NCI-H524 treated with DMSO at 0.1 percent for 48 hours (cell line): ENCODE measurements at places on chromosomes 2 and 18.

- DNase-seq = no peak
Measured at GRCh38 chr2:1052771-1053191, 102.1 kb downstream of the SNTG2 start.

GRCh38 chr2:216012830-216013079, 596 bp downstream of the MREG start:
- DNase-seq = no peak

GRCh38 chr2:127535422-127535901, at the start of gene MYO7B:
Gene MYO7B, plus strand, starts transcription at chr2:127535683. Its CDS starts 24,040 bp downstream, at chr2:127559723.
- DNase-seq = no peak

DNA sequence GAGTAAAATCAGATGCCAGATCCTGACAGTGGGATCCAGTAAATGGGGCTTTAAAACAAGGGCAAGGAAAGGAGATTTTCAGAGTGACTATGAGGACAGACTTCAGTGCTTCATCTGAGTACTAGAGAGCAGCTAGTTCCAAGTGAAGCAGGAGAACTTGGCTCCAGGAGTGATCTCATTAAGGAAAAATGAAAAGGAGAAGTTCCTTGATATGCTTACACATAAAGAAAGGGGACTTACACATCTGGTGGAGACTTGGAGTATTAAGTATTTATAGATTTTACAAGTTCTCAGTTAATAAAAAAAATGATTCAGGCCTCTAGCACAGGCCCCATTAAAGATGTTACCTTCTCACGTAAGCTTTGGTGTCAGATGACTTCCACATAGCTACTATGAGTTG, 105.8 kb downstream of the ICOS start:
- no peak for DNase-seq

DNA sequence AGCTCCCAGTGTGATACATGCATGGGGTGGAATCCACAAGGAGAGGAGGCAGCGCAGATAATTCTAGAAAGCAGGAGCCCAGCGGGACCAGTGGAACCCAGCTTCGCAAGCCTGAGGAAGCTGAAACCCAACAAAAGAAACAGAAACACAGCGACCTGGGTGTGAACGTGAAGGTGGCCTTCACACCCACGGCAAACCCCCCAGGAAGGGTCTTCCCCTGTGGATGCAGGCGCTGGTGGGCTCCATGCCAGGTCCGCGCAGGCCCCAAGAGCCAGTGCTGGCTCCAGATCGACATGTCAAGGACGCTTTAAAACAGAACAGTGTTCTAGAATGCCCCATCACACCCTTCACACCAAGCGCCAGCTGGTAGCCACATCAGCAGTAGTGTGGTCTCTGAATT, 22.1 kb downstream of the KIF1A start:
- no peak for DNase-seq

GRCh38 chr2:3739313-3739712, 35.9 kb downstream of the DCDC2C start:
- no peak for DNase-seq

- DNase-seq = no peak
Measured at GRCh38 chr2:16760426-16760825, 94.8 kb upstream of the CYRIA start.

DNA sequence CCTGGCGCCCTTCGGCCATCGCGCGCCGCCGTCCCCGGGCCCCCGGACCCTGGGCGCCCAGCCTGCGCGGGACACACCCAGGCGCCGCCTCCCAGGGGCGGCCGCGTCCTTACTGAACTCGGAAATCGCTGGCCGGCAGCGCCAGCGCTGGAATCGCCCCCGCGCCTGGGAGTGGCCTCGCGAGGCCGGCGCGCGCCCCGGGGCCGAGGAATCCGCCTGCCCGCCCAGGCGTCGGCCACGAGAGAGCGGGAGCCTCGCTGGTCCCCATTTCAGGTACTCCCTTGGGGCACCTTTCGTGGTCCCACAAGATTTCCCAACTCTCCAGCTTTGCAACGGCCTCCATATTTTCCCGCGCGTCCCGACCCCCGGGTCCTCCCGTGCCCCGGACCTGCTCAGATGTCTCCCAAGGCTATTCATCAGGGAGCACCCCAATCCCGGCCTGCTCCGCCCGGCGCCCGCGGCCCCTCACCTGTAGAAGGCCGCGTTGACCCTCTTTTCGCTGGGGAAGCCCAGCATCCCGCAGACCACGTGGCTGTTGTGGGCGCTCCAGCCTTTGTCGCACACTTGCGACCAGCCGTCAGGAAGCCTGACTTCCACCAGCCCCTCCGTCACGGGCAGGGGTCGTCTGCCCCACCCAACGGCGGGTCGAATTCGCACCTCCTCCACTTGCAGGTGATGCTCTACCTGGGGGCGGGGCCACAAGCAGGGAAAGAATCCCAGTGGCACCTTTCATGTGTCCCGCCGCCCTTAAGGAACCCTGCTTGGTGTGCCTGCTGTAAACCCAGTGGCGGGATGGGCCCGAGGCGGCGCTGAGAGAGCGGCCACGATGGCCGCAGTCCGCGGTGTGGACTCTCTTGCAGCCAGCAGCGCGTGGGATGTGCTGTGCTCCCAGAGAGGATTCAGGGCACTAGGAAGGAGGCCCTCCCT, 4.6 kb downstream of the LOXL3 start:
- no peak for DNase-seq

GRCh38 chr2:10253596-10254372, 48.9 kb upstream of the HPCAL1 start:
- DNase-seq = no peak

- no peak for DNase-seq
Measured at GRCh38 chr18:42758852-42759251, 356.6 kb downstream of the RIT2 start.

DNA sequence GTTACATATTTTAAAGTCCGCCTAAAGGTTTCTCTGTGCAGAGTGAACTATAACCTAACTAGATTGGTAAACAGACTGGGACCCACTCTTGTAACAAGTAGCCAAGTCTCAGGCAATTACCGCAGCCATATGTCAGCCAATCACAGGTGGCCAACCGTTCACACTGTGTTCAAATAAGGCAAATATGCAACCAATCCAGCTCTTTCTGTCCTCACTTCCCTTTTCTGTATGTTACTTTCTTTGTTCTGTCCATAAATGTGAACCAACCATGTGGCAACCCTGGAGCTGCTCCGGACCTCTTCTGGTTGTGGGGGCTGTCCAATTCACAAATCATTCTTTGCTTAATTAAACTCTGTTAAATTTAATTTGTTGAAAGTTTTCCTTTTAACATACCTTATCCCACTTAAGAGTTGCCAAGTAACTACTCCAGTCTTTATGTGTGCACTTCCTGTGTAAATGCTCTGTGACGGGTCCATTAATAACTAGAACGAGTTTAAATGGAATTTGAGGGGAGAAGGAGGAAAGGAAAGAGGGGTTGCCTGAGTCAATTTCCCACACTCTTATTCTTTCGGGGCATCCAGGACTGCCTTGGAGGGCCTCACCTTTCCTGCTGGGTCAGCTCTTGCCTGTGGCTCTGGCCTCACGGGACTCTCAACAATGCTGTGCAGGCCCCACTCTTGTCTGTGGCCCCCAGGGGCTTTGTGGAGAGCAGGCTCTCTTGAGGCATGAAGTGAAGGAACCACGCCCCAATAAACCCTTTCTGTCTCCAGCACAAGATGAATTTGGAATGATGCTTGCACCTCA, 6.6 kb upstream of the RPL37A start:
- no peak for DNase-seq

DNA sequence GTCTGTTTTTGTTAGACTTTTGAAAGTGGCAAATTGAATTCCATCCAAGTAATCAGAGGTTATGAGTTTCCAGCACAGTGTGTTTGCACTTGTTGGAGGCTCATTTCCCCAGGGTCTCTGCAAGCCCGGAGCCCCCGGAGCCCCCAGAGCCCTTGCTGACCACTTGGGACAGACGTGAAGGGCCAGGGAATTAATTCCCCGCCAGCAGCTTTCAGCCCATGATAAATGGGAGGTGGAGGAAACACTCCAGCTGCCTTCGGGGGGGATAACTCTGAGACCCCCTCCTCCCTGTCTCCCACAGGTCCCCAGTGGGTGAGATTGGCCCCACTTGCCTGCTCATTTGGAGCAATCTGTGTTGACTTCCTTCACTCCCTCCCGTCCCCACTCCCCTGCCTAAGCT, 79.2 kb downstream of the KLHL29 start:
- no peak for DNase-seq

GRCh38 chr2:8796878-8797550, 40.4 kb downstream of the KIDINS220 start:
- no peak for DNase-seq

DNA sequence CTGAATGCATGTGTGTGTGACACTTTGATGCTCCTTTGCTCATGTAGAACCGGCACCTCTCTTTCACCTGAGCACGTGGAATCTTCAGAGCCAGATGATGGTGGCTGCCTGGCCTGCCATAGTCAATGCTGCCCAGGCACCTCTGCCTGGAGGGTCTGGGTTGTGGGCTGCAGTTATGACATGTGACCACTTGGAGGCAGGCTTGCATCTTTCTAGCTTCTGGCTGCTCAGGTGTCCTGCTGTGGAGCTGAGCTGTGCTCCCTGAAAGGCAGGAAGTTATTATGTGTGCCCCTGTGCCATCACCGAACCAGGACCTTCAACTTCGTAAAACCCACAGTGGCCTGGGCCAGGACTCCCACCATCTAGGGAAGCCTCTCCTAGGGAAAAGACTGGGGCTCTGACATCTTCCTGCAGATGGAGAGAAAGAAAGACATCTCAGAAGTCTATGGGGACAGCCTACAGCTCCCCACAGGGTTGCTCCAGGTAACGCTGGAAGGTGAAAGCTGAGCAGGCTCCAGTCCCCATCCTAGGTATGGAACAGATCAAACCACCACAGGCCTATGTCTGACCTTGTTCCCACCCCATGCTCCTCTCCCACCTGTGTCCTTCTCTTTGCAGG, 30.2 kb downstream of the PSD4 start:
- DNase-seq = no peak

DNA sequence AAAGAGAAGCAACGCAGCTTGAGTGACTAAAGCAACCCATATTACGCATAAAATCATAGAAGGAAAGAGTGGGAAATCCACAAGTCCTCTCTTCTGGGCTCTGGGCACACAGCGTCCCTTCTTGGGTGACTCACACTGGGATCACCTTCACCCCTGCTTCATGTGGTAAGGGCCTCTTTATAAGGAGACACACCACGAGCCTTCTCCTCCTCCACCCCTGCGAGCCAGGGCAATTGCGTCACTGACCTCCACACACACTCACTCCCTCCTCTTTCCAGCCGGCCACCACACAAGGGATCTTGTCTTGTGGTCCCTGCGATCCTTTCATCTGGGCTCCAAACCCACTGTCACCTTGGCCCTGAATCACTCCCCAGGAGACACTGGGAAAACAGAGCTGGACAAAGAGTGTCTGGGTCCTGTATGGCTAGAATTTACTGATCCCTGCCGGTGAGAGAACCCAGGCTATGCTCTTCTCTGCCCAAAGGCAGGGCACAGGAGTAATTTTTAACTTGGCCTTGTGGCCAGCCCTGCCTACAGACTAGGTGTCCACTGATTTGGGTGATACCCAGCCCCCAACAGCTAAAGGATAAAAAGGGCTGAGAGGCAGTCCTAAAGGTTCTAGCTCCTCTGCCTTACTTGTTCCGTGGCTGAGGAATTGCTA, 35.3 kb downstream of the NHEJ1 start:
- no peak for DNase-seq

DNA sequence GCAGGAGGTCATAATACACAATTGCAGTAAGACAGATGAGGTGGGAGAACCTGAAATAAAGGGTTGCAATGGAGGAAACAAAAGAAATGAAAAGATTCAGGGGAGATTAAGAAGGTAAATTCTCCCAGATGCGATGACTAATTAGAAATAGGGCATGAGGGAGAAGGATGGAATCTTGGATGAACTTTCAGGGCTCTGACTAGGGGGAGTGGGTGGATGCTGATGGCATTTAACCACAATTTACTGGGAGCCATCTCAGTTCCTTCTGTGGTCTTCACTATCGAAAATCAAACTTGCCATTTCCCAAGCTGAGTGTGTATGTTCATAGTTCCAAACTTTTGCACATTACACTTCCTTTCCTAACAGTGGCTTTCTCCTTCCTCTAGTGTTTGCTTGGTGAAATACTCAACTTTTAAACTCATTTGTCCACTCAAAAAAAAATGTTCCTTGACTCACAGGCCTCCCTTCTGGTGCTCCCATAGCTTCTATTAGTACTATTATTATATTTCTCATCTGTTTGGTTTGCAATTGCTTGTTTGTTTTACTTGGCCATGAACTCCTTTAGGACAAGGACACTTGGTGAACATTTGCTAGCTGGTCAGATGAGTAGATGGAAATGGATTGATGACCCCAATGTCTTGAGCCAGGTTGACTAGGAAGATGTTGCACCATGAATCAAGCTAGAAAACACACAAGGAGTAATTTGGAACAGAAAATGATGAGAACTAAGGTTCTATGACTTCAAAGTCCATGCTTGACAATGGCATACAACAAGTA, 178.5 kb downstream of the DIS3L2 start:
- no peak for DNase-seq

DNA sequence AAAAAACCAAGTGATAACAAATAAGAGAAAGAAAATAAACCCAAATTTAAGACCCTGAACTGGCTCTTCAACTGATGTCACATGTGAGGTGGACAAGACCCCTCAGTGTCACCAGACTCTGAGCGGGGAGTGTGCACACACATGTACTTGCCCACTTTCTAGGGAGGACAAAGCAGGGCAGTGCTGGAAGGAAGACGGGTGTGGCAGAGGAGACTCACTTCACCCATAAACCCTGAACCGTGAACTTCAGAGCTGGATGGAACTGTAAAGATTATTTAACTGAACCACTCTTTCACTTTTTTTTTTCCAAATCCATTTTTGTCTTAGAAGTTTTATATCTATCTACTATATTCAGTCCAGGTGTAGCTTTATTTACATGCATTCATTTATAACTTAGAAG, 12.3 kb downstream of the PLA2R1 start:
- DNase-seq = no peak

- DNase-seq = no peak
Measured at GRCh38 chr2:182971820-182972547, 66.3 kb downstream of the NCKAP1 start.

DNA sequence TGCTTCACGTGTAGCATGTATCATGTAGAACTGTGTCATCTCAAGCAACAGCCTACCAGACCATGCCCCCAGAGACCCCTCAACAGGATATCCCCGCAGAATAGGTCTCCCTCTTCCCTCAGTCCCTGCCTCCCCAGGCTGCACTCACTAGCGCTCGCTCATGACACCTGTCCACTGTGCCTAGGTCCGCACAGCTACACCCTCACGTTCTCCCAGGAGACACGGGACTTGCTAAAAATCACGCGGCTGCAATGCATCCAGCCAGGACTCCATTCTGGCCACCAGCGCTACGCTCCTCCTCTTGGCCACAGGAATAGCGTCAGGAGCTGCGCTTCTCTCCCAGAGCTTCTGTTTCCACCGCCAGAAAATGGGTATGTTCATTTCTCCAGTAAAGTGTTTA, 2.5 kb downstream of the PXDN start:
- no peak for DNase-seq
